ENCODE measurements at places on chromosomes 6 and 20. TPM values are rescaled to one million over a fixed set of nuclear protein-coding genes. Genes with fewer than 3 reads are reported as not detected.

The CASS4 gene
- 2.4 TPM for total RNA-seq

The SLC17A3 gene
- total RNA-seq: not detected

DNA sequence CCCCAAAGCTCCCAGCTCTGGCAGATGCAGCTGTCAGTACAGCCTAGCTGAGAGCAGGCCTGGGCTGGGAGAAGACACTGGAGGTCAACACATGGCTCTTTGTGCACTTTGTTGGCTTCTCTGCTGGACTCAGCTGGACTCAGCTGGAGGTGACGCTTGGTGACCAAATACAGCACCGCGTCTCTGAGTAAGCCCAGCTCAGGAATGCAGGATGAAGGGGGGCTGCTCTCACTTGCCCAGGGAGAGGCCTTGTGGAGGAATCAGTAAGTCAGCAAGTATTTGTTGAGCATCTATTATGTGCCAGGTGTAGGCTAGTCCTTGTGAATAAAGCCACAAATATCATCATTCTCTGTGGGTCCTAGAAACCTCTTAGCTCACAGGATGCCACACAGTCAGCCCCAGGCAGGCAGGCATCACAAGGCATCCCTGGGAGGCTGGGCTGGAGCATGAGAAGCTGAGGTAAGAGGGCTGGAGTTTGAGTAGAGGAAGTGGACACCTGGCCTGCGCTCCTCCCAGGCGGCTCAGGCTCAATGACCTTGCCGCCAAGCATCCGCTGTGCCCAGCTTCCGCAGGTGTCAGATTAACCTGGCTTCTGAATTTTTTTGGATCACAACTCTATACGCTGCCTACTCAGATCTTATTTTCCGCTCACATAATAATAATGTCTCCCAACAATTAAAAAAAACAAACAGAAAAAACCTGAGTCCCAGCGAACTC lies 95.4 kb downstream of the TMEM170B start:
- no peak for DNase-seq

- DNase-seq: no peak
Observed at GRCh38 chr6:30641048-30641447, 5.9 kb upstream of the C6orf136 start.

DNA sequence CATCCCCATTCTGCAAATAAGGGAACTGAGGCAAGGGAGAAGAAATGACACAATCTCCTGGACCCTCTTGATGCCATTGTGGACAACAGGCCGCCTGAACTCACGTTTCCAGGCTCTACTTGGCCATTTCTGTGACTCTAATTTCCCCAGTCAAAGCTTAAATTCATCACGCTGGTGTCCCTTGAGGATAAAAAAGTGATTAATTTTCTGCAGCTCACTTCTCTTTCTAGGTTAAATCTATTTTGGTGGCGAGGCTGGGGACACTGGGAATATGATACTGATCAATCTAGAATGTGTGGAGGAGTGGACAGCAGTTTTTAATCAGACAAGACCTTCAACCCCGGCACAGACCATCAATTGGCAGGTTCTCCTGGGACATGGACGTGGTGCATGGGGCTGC lies 168.2 kb upstream of the SULF2 start:
- no peak for DNase-seq

DNA sequence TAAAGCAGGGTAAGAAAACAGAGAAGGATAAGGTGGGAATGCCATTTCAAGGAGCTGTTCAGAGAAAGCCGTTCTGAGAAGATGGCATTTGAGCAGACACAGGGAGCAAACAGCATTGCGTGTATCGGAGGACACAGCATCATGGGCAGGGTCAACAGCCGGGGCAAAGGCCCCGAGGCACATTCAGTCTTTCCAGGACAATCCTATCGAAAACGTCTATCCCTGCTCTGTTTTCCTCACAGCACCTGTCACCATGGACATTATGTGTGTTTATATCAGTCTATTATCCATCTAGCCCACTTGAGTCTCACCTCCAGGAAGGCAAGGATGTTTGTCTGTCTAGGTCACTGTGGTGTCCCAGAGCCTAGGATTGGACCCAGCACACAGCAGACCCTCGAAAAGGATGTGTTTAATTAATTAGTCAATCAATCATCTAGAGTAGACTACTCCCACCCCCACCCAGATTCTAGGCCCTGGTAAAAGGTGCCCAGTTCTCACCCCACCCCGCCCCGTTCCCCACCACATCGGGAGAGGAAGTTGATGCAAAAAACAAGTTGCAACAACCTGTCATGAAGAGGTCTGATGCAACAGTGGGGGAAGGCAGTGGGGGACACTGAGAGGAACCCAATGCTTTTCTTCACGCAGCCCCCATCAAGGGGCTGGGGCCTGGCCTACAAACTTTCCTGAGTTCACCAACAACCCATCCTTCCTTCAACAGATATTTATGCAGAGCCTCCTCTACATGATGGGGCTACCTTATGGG lies 66.6 kb downstream of the PREX1 start:
- DNase-seq: no peak

GRCh38 chr6:159646733-159647132 lies 46.3 kb downstream of the SOD2 start:
- no peak for DNase-seq
